Activated naive CD4-positive, alpha-beta T cell treated with anti-CD3 and anti-CD28 coated beads, Interleukin-2, amount 10 ng/mL, durations not matched to agents 7 days and 5 days (primary cell): ENCODE measurements at places on chromosomes 11 and 22.

DNA sequence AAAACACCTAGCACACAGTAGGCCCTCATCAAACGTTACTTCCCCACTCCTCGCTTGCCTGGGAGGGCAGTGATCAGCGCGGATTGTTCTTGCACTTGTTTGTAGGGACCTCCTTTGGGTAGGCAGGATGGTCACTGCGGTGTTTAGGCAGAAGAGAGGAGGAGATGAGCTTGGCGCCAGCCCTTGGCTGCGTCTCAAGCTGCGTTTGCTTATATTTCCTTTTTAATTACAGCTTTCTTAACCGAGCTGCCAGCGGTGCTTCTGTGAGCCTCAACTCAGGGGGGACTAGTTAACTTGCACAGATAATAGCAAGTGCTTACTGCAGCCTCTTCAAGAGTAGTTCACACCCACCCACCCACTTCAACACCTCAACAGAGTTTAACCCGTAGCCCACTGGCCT, 15.1 kb downstream of the IFT27 start:
- no peak for DNase-seq

GRCh38 chr11:125180413-125181305, 16.1 kb downstream of the PKNOX2 start:
- DNase-seq: no peak

DNA sequence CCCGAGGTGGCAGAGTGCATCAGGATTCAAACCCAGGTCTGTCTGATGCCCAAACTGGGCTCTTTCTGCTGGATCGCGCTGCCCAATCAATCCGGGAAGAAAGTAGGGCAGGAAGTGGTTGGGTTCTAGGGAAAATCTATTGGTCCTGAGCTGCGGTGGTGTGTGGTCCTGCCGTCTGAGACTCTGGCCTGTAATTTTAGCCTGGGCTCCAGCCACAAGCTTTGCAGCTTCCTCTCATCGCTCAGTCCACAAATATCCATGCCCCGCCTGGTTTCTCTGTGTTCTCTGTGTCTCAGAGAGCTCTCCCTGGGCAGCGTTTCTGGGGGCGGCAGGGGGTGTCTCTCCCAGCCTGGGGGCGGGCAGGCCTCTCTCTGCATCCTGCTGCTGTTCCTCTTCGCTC, 18.7 kb downstream of the CACNG2 start:
- DNase-seq: no peak

DNA sequence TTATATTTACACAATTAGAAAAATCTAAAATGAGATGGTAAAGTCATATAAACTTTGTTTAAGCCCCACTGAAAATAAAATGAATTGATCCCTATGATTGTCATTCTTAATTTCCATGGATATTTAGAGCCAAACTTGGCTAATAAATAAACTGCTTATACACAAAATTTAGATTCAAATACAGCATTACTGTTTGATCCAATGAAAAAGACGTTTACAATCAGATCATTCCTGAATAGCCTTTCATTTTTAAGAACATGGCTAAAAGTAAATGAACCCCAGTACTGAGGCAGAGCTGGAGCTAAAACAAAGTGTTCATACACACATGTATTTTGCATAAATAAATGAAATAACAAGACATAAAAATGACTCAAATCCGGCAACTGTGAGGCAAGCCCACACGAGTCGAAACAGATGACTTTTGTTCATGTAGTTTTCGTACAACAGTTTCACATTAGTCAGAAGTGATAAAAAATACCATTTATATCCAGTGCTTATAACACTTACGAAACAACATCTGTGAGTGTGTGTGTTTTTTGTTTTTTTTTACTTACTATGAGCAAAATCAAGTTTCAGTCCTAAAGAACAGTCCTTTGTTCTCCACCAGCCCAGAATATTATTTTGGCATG, 386.5 kb downstream of the SOX6 start:
- no peak for DNase-seq

DNA sequence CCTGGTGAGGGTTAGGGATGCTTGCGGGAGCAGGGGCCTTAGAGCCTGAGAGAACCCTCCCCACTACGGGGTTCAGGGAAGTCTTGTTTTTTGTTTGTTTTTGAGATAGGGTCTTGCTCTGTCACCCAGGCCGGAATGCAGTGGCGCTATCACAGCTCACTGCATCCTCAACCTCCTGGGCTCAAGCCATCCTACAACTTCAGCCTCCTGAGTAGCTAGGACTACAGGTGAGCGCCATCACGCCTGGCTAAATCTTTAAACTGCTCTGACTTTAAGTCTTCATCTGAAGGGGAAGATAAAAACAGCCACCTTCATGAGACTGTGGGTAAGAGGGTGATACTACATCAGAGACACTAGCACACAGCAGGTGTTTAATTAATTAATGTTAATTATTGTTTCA, 28.5 kb downstream of the SERPIND1 start:
- no peak for DNase-seq

DNA sequence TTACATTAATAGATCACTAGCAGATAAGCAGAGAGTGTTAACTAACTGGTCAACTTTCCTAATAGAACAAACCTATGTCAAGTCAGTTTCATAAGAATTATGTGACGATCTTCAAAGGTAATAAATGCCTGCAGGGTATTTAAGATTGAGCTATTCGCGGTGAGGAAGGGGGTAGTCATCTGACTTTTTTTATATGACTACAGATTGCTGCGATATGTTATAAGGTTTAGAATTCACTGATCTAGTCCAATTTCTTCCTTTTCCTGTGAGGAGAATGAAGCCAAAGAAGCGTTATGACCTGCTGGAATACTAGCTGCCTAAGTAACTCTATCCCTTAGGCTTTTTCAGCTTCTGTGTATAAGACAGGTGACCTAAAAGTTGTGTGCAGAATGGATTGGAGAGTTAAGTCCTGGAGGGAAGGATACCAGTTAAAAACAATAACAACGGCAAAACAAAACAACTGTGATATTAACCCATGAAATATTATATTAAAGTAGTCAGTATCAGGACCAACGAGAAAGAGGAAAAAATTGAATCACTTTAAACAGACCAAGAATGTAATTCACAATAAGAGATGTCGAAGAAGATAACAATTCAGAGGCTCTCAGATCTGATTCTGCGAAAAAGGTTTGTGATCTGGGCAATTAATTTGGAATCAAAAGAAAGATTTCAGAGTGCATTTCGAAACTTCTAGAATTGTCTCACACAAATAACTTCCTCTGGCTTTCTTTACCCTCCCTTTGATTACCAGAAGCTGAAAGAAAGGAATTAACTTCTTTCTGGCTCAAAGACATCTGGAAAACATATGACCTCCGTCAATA, 630 bp downstream of the CASP4 start:
- DNase-seq: no peak
